CD4-positive, alpha-beta T cell (primary cell): ENCODE measurements at places on chromosomes 3 and 15.

- DNase-seq, result no peak
These were observed 31.5 kb downstream of the ZFAND6 start for GRCh38 chr15:80090879-80091503.

DNA sequence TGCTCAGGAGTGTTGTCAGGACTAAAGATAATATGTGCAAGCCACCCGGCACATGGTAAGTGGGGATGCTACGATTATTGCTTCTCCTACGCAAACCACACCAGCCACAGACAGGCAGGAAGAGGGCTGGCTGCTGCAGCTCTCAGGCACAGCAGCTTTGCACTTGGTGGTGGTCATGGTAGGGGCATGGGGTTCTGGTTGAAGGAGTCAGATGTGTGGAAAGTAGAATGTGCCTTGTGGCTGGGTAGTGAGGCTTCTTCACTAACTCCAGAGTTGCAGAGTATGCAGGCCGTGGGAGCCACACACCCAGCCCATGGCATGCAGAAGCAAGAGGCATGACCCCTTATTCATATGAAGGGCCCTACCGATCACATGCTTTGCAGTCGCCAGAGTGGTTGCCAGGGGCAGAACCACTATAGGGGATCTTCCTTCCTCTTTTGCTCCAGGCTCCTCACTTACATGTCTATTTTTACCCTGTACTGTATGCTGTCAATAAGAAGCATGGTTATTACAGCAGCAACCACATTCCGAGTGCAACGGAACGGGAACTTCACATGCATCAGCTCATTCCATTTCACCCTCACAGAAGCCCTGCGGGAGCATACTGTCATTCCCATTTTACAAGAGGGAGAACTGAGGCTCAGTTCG, 59.2 kb upstream of the HERC1 start:
- peak; percentile 85 for DNase-seq

GRCh38 chr3:188796122-188796631, 375.6 kb upstream of the TPRG1 start:
- no peak for DNase-seq

GRCh38 chr3:114005481-114005880, 50.8 kb downstream of the CCDC191 start:
- no peak for DNase-seq

- DNase-seq, result no peak
These were observed 21.4 kb downstream of the IL20RB start for GRCh38 chr3:136979204-136979603.

DNA sequence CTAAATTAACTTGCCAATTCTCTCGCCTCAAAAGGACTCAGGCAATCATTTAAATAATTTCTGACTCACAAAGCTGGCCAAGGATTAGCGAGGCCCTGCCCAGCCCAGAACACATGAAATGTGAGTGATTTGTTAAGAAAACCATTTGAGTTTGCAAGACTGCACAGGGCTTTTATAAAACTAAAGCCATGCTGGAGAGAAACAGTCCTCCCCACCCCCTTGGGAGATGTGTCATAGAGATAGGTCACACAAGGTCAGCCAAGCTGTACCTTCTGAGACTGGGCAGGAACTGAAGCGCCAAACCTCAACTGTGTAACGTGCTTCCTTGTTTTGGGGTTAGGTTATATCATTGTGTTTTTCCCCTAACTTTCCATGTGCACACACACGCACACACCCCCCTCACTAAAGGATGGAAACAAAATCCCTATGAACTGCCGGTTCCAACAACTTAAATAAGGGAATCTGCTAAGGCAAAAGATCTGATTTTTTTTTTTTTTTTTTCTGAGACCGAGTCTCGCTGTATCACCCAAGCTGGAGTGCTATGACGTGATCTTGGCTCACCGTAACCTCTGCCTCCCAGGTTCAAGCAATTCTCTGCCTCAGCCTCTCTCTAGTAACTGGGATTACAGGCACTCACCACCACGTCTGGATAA, 8.1 kb downstream of the SPATA12 start:
- DNase-seq, result no peak

- no peak for DNase-seq
These were observed 474.4 kb upstream of the AGTR1 start for GRCh38 chr3:148223266-148223665.

DNA sequence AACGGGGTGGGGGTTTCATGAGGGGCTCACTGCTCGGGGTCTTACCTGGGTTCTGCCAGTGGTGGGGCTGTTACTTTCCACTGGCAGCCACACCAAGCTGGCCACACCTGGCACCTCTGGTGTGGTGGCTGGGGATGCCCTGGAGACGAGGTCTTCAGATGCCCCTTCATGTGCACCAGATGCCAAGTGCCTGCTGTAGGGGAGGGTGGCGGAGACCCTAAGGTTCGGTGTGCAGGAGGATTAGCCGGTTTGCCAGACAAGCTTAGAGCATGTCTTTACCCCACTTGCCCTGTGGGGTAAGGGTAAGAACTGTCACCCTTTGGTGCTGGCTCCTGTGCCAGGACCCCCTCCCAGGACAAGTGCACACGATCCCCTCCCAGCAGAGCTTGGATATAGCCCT, 188.3 kb downstream of the TJP1 start:
- no peak for DNase-seq

- DNase-seq, result no peak
These were observed 109.5 kb upstream of the KCNAB1 start for GRCh38 chr3:156010829-156011228.

GRCh38 chr3:43190670-43191069, 84.8 kb upstream of the POMGNT2 start:
- no peak for DNase-seq

GRCh38 chr15:91891788-91892345, 38.4 kb downstream of the SLCO3A1 start:
- no peak for DNase-seq

- DNase-seq, result no peak
These were observed 400.8 kb upstream of the CNTN3 start for GRCh38 chr3:75015280-75015679.

GRCh38 chr15:73464602-73465001, 21.6 kb downstream of the REC114 start:
- no peak for DNase-seq

DNA sequence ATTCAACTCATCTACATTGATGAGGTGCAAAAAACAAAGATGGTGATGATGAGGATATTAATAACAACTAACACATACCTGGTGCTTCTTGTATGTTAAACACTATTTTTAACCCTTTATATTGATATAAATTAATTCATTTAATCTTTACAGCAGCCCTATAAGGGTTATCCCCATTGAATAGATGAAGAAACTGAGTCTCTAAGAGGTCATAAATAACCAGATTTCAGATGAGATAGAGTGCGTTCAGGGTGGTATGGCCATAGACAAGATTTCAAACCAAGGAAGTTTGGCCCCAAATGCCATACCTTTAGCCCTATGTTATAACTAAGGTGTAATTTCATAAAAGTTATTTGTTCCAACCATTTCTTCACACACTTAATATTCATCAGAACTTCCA, 82.6 kb downstream of the CMSS1 start:
- DNase-seq, result no peak

DNA sequence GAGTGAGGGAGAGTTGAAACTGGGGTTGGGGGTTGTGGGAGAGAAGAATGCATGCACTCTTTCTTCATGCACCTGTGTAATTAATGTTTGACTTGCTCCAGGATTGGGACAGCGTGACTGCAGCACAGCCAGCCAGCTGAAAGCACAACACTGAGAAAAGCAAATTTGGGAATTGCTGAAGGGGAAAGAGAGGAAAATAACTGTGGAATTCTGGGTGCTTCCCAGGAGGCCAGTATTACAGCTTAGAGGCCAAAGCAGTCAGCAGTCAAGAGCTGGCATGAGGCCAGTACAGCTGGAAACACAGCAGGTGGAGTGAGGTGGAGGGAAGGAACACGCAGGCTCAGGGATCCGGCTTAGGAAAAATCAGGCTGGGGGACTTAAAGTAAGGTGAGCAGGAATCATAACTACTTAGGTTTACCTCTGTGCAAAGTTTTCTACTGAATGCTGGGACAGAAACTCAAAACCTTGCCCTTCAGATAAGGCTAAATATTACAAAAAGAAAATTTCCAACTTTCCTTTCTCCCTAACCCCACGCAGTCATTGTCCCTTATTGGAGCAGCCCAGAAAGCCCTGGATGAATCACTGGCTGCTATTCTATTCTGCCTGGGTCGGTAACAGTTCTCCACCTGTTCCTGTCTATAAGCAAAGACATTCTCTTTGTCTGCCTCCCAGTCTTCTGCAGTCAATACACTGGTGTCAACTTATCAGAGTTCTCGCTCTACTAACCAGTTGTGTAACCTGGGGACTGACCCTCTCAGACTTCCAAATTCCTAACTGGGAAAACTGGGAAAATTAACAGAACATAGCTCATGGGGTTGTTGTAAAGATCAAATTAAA, 167.2 kb downstream of the MAGI1 start:
- no peak for DNase-seq

DNA sequence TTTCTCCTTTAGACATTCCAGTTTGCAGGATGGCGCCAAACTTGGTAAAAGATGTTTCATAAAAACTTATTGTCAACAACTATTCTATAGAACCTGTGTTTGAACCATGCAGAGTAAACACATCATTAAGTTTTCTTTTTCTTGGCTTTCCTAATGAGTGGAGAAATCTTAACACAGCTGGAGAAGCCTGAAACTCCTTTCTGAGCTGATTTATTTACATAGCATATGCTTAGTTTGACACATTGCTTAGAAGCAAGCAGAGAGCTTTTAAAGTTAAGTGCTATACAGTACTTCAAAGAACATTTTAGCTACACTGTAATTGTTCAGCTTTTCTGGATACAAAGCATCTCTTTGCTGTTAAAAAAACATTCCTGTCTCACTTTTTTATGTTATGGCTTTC, 61.0 kb upstream of the PAQR5 start:
- no peak for DNase-seq

DNA sequence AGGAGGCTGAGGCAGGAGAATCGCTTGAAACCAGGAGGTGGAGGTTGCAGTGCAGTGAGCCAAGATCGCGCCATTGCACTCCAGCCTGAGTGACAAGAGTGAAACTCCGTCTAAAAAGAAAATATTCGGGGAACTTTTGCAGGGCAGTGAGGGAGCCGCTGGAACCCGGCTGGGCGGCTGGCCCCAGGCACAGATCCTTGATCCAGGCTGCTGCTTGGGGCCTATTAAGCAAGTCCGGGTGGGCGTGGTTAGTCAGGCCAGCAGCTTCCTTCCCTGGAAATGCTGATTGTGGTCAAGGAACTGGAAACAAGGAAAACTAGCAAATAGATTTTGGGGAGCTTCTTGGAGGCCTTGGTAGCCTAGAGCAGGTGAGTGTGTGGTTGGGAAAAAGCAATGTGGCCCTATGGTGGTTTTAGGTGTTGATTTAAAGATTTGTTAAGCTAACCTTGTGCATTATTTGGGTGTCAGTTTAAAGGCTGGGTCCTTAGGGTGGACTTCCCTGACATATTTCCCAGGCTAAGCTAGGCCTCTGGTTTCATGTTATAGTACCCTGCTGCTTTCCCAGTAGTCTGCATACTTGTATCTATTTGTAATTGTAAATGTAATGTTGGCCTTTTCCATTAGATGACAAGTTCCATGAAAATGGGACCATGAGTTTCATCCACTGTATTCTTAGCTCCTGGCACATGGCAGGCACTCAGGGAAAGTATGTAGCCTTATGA, 17.7 kb upstream of the SNX22 start:
- no peak for DNase-seq

- no peak for DNase-seq
These were observed 205.7 kb downstream of the OSBPL10 start for GRCh38 chr3:31775383-31775782.

- DNase-seq, result no peak
These were observed 952.0 kb downstream of the AGBL1 start for GRCh38 chr15:87031540-87032230.

DNA sequence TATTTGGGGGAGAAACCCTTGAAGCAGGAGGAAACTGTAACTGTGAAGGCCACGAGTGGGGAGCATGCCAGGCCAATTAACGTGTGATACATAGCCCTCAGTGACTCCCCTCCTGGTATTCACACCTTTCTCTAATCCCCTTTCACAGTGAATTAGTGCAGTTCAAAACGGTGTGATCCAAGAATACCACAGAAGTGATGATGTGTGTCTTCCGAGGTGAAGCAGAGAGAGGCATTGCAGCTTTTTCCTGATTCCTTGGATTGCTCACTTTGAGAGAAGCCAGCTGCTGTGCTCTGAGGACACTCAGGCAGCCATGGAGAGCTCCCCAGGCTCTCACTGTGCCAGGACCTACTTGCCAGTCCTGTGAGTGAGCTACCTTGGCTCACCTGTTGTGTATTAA, 17.3 kb downstream of the NIPA2 start:
- DNase-seq, result no peak

GRCh38 chr3:184597829-184598573, 36.4 kb downstream of the EPHB3 start:
- no peak for DNase-seq

GRCh38 chr15:29890336-29891095, 68.2 kb upstream of the TJP1 start:
- DNase-seq, result no peak

- no peak for DNase-seq
These were observed 9.9 kb downstream of the RARB start for GRCh38 chr3:25437953-25438352.

GRCh38 chr3:159238646-159239045, 436.8 kb downstream of the MFSD1 start:
- DNase-seq, result no peak

DNA sequence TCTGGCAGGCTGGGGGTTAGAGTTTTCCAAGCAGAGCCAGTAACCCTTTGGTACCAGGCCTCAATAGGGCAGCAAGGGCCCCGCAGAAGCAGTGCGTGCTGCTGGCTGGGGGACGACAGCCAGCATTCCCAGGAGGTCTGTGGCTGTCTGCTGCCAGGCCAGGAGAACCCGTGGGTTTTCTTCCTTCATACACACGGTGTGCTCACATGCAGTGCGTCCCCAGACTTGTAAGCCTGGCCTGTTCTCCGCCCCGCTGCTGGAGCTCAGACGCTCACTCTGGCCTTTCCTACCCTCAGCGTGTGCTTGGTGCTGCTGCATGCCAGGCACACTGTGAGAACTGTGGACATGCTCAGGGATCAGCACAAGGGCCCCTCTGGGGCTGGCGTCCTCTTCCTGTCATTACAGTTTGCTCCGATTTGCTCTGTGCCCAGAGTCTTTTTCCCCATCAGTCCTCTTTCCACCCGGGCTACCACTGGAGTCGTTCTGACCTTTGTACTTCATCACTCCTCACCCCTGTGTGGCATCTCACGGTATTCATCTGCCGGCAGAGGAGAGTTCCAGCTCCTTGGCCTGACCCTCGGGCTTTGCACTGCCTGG, 149.5 kb downstream of the DNAJB8 start:
- no peak for DNase-seq

GRCh38 chr3:65677486-65678010, 361.2 kb downstream of the MAGI1 start:
- no peak for DNase-seq
